ENCODE measurements at places on chromosomes 3 and 15.

DNA sequence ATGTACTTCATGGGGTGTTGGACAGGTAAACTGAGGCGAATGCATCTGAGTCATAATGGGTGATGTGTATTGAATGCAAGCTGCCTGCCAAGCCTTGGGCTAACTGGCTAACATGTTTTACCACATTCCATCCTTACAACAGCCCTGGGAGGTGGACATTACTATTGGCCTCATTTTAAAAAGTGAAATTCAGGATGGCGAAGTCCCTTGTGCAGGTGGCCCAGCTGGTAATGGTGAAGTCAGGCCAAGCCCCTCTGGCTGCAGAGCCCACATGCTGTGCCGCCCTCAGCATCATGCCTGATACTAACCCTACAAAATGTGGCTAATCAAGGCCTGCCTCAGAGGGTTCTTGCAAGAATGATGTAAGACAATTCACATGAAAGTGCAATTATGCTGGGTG, 60.0 kb upstream of the CHD2 start:
- DNase-seq: no peak

GRCh38 chr3:87161417-87161816, 65.7 kb upstream of the CHMP2B start:
- DNase-seq: no peak

GRCh38 chr3:115789481-115789880, 166.2 kb downstream of the GAP43 start:
- DNase-seq: no peak

DNA sequence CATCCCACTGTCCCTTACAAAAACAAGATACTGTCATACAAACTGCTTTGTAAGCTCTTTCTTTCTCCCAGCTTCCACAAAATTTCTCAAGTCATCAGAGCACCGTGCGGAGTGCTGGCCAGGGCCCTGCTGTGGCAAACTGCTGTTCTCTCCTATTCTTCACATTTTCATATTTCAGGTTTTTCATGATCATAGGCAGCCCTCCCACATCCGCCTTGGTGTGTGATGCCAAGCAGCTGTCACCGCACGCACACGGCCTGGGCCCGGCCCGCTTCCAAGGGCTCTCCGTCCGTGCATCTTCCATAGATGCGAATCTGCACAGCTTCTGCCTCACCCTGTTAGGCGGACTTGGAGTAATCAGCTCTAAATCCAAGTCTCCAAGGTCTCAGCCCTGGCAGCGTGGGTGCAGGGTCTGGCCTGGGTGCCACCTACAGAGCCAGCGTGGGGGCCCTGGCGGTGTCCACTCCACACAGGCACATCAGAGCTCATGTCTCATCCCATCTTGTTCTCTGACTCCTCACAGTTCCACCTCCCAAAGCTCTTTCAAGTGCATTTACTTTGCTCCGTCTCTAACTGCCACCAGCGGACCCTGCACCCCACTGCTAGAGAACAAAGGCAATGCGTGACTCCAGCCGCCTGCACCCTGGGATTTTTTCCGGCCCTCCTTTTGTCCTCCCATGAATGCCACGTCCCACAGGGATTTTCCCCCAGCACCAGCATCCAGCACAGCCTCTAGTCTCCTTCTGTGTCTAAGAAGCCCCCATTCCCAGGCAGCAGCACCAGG, 27.2 kb downstream of the CYFIP1 start:
- no peak for DNase-seq

- DNase-seq: no peak
These were observed 130.9 kb upstream of the ALCAM start for GRCh38 chr3:105235785-105236184.

DNA sequence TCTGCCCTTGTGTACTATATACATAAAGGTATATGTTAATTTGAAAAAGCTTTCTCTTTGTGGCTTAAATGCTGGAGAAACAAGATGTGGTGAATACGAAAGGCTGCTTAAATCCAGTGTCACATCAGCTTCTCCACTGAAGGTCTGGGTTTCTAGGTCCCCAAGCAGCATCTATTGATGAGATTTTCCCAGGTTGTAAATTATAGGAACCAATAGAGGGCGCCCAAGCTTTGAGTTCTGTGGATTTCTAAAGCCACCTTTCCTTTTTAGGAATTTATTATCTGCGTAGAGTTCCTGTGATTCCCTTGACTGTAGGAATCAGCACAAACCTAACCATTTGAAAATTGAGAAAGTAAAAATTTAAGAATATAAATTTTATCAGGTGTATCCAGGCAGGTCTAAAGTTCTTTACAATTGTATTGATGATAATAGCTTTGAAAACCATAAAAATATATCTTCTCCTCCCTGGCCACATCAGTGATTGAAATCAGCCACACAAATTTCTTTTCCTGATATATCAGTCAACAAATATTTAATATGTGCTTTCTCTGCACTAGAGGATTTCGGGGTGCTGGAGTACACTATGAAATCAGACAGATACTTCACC, 88.3 kb upstream of the ADAMTSL3 start:
- DNase-seq: no peak

DNA sequence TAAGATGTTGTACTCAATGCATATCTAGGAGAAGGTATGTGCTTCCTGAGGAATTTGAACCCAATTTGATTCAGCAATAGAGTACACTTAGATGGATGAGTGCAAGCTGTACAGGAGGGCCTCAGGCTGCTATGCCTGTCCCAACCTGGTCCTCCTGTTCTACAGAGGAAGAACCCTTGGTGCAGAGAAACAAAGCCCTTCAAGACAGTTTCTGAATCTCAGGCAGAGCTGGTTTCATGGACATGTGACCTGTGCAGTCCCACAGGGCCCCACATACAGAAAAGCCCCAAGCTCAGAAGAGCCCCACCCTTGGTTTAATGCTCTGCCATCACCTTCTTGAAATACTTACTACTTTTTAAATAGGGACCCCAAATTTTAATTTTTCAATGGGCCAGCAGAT, 15.3 kb downstream of the FOXP1 start:
- no peak for DNase-seq

DNA sequence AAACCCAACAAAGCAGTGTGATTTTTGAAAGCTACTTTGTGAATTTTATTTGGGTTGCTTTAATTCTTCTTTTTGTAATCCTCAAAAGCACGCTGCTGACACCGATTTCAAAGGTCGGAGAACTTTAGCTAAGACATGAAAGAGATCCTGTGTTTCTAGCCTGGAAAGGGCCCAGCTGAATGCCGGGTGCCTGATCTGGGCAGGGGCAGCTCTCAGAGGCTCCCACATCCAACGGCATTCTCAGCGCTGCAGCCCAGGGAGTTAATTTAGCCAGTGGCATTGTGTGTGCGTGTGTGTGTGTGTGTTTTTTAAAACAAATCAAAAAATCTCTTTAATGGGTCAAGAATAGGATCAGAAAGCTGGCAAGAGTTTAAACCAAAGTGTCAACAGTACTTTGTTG, 6.6 kb downstream of the RBP1 start:
- no peak for DNase-seq

- DNase-seq: no peak
These were observed 38.8 kb upstream of the IGSF11 start for GRCh38 chr3:119073258-119074001.

DNA sequence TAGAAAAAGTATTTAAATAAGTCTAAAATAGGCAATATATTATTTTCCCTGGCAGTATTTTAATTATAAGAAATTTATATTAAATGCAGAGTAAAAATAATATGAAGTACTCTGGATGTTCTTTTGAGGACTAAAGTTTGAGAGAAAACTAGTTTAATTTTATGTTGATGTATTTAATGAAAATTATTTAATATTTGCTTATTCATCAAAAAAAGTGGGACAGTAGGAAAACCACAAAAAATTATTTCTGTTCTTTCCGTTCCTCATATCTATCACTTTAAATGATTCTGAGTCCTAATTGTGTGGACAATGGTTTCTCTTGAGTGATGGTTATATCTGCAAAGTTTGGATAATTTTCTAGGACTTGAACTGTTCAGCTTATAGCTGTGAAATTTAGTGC, 147.2 kb upstream of the TNIK start:
- no peak for DNase-seq

DNA sequence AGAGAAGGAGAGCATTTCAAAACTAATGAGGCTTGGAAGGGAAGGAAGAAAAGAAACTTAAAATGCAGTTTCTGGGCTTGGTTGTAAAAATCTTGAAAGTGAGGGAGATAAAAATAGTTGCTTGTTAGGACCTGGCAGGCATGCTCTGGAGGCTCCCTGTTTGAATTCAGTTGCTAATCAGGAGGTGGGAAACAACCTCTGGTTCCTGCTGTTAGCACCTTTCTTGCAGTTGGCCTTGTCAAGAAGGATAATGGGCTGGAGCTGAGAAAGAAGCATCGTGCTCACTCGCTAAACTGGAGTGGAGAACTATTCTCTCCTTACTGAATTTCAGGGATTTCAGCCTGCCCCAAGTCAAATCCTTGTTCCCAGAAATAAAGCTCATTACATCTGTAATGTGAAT, 23.4 kb downstream of the SNAPC5 start:
- no peak for DNase-seq

DNA sequence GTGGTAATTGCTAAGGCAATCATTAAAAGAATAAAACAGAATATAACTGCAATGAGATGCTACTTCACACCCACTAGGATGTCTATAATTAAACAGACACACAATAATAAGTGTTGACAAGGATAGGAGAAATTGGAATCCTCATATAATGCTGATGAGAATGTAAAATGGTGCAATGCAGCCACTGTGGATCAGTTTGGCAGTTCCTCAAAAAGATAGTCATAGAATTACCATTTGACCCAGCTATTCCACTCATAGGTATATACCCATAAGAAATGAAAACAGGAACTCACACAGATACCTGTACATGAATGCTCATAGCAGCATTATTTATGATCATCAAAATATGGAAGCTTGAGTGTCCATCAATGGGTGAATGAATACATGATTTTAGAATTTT, 9.6 kb upstream of the RNF111 start:
- no peak for DNase-seq

DNA sequence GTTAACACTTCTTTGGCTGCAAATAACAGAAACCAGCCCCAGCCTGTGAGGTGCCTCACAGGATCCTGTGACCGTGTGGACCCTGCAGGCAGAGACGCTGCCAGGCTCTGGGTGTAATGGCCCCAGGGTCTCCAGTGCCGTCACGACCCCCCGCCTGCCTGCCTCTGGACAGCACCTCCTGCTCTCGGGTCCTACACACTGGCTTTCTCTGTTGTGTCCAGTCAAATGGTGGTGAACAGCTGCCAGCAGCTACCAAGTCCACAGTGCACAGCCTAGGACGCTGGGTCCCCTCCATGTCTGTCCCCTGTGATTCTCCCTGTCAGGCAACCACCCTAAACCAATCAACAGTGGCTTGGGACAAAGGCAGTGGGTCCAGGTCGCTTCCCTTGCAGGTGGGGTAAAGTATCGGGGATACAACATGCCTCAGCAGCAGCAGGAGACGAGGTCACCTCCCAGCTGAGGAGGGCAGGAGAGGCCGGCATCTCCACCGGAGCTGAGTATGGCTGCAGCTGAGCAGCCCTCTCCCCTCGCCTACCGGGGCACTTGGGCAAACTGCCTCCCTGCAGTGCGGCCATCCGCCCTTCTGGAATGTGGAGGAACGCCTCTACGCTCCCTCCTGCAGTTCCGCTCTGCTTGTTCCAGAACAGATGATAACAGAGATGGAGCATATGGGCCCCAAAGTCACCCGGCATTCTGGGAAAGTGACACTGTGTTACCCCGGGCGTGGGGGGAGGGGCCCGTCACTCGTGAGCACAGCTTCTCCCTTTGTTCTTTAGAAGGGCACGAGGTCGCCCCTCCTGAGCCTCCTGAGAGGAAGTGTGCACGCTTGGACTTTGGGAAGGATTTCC, 21.1 kb upstream of the SKOR1 start:
- no peak for DNase-seq

DNA sequence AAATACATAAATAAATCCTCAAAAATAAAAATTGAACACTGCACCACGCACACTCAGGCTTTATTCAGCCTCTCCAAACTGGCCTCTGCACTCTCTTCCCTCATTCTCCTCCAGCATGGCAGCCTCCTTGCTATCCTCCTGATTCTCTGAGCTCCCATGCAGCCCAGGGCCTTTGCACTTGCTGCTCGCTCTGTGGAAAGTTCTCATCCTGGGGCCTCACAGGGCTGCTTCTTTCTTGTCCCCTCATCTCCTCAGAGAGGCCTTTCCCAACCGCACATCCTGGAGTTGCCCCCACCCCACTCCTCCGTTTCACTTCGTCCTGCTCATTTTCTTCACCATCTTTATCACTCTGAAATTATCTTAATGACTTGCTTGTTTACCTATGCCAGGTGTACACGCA, 123.0 kb downstream of the SHQ1 start:
- DNase-seq: no peak

All from stimulated activated CD8-positive, alpha-beta memory T cell treated with anti-CD3 and anti-CD28 coated beads, Interleukin-15, amount 100 ng/mL, for 24 hours (primary cell).